ENCODE measurements at places on chromosomes 5 and 9.

DNA sequence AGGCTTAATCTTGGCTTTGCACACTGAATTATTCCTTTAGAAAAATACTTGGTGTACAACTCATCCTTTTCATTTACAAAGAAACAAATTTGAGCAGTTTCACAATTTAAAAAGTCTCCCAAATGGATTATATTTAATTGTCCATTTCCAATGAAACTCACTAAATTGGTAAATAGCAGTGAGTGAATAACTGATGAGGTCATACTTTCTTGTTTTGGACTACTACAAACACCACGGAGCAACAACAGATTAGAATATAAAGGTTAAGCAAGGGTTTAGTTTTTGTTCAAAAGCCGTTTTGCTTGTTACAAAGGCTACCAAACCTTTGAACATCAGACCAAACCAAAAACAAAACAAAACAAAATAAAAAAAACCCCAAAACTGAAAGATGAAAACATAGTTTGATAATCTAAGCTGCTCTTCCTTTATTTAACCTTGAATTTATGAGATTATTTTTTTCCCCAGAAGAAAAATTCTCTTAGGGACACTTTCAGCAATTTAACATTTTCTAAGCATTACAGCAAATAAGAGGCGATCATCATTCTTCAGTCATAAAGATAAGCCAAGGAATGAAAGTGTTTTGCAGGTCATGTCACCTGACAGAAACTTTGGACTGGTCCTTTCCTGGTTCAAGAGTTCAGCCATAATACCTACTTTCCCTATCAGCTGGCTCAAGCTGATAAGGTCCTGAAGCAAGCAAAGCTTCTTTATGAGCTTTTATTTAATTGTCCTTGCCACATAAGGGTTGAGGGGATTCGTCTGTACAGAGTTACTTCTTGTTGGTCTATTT, 99.7 kb upstream of the CDKN2B start:
- DNase-seq: peak; percentile 18

DNA sequence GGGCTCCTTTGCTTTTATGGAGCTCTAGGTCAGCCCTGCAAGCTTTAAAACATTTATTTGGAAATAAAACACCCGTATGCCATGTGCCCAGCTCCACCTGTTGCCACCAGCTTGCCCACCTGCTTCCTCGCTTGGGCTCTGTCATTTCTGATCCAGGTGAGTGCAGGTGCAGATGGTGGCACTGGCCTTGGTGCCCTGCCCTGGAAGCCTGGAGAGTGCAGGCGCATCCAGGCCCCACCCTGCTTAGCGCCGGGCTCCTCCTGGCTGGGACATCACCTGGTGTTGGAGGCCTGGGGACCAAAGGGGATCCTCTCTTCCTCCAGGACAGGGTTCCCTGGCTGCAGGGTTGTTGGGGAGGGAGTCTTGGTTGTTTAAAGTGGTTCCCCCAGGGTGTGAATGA, 35.8 kb downstream of the WNK2 start:
- no peak for DNase-seq

- no peak for DNase-seq
Measured at GRCh38 chr5:133665571-133665970, 53.2 kb upstream of the FSTL4 start.

GRCh38 chr9:117549444-117549843, 134.6 kb upstream of the ASTN2 start:
- DNase-seq: no peak

DNA sequence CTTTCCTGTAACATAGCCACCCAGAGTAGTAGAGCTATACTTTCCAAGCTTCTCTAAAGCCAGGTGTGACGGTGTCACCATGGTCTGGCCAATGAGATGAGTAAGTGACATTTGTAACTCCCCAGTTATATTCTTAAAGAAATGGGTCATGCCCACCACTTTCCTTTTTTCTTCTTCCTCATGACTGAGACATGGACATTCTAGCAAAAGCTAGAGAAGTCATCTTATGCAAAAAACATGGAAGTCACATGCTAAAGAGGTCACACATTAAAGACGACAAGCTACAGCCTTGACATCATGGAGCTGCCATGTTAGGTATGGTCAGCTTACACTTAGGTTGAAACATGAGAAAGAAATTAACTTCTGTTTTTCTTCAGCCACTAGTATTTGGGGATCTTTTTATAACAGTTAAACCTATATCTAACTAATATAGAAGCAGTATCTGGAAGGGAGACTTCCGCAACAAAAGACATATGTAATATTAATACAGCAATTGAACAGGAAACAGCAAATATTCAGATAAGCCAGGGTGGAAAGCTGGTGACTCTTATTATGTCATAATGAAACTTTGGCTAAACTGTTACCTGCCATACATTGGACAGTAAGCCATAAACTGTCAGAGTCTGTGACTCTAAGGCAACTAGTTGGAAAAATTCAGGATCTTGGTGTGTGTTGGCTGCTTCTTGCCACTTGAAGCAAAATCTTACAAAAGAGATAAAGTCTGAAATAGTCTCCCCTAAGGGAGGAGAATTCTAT, 54.7 kb upstream of the SNX2 start:
- no peak for DNase-seq

GRCh38 chr5:77295863-77296378, 85.4 kb downstream of the PDE8B start:
- DNase-seq: no peak

- no peak for DNase-seq
Measured at GRCh38 chr9:32565967-32566366, 7.0 kb downstream of the NDUFB6 start.

DNA sequence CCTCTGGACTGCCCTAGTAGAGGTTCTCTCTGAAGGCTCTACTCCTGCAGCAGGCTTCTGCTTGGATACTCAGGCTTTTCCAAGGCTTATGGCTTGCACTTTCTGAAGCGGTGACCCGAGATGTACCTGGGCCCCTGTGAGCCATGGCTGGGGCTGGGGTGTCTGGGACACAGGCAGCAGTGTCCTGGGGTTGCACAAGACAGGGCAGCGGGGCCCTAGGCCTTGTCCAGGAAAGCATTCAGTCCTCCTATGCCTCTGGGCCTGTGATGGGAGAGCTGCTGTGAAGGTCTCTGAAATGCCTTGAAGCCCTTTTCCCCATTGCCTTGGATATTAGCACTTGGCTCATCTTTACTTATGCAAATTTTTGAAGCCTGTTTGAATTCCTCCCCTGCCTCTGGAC, 192.2 kb downstream of the YTHDC2 start:
- DNase-seq: no peak

DNA sequence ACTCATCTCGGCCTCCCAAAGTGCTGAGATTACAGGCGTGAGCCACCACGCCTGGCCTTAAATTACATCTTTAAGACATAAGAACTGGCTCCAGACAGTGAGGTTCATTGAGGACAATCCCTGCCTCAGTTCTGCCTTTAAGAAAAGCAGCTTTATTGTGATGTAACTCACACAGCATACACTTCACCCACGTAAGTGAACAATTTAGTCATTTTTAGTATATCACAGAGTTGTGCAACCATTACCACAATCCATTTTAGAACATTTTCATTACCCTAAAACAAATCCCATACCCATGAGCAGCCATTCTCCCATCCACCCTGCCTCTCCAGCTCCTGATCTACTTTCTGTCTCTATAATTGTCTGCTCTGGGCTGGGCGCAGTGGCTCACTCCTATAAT, 24.0 kb upstream of the LTC4S start:
- no peak for DNase-seq

- no peak for DNase-seq
Measured at GRCh38 chr5:122727112-122727541, 47.8 kb upstream of the SNX2 start.

All from OCI-M1 (cell line).